ENCODE measurements at places on chromosomes 4 and X.

- DNase-seq = no peak
These were observed 241.5 kb downstream of the SHOX start for GRCh38 chrX:872090-872489.

GRCh38 chr4:5750946-5751665 lies 40.1 kb downstream of the EVC start:
- no peak for DNase-seq

DNA sequence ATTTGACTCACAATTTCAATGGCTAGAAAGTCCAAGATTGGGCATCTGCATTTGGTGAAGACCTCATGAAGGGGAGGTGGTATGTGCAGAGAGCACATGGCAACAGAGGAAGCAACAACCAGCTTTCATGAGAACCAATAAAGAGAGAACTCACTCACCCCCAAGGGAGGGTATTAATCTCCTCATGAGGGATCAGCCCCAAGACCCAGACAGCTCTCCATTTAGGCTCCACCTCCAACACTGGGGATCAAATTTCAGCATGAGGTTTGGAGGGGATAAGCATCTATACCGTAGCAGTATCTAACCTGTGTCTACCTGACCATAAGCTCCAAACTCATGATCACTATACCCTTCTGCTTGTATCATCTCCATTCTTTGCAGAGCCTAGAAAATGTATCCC lies 9.3 kb upstream of the TBC1D19 start:
- DNase-seq = no peak

- DNase-seq = no peak
These were observed 13.5 kb downstream of the AFF1 start for GRCh38 chr4:86948276-86948675.

DNA sequence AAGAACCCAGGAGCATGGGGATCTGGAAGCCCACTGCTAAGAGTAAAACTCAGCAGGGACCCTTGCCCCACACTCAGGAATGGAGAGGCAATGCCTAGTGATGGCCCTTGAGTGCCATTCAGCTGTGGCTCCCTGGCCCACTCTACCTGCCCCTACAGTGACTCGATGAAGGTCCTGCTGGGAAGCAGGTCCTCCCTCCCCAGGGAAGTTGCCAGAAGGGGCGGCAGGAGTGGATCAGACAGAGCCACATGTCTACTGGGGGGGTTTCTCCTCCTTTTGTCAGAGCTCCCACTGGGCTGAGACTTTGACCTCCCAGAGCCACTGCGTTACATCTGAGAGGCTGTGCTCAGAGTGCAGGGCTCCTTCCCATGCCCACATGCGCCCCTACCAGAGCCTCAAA lies 1.2 kb downstream of the SLC10A3 start:
- DNase-seq = no peak

- DNase-seq = no peak
These were observed 55.2 kb downstream of the MAGEC2 start for GRCh38 chrX:142149919-142150318.

- no peak for DNase-seq
These were observed 59.3 kb upstream of the SOD3 start for GRCh38 chr4:24736066-24736465.

GRCh38 chr4:148514581-148514980 lies 72.4 kb upstream of the NR3C2 start:
- no peak for DNase-seq

GRCh38 chr4:107153228-107153627 lies 117.1 kb upstream of the DKK2 start:
- DNase-seq = no peak

GRCh38 chr4:113080050-113080449 lies 30.6 kb downstream of the ANK2 start:
- no peak for DNase-seq

DNA sequence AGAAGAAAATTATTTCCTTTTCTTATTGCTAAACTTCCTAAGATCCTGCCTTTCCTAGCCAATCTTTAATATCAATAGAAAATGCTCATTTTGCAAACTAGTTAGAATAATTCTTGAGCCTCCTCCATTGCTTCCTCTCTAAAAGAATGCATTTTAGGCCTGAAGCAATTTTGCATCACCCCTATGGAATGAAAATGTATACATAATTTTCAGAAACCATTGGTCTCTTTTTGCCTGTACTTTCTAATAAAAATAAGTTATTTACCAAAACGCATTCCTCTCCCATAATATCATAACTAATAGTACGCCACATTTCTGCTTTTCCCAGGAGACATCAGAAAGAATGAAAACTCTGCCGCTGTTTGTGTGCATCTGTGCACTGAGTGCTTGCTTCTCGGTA lies 1.7 kb downstream of the MUC7 start:
- DNase-seq = no peak

DNA sequence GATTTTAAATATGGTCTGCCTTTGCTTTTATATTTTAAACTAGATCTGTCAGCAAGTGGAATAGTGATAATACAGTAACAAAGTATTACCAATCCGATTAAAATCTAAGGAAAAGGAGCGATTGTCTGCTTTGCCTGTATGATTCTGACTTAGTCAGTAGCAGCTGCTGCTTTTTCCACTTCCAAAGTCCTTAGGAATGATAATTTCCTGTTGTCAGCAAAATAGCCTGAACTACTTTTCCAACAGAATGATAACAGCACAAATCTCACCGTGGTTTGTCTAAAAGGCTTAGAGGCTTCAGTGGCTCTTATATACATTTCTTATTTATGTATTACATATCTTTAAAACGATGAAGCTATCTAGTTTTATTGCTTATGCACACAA lies 290.0 kb downstream of the ANK2 start:
- DNase-seq = no peak

GRCh38 chr4:102606261-102606660 lies 105.1 kb downstream of the NFKB1 start:
- no peak for DNase-seq

DNA sequence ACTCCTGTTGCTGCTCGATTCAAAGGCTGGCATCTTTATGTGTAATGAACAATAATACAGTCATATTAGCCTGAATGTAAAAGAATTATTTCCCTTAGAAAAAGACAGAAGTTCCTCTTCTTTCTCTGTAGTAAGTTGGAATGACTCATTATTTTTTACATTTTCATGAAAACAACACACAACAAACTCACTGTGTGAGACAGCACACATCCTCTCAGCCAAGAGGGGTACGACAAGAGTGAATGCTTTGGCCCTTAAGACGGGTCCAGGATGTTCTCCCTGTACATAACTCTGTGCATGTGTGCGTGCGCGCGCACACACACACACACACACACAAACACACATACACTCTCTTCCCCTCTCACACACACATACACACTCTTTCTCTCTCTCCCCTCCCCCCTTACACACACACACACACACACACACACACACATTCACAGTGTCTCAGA lies 72.8 kb downstream of the MANBA start:
- no peak for DNase-seq

DNA sequence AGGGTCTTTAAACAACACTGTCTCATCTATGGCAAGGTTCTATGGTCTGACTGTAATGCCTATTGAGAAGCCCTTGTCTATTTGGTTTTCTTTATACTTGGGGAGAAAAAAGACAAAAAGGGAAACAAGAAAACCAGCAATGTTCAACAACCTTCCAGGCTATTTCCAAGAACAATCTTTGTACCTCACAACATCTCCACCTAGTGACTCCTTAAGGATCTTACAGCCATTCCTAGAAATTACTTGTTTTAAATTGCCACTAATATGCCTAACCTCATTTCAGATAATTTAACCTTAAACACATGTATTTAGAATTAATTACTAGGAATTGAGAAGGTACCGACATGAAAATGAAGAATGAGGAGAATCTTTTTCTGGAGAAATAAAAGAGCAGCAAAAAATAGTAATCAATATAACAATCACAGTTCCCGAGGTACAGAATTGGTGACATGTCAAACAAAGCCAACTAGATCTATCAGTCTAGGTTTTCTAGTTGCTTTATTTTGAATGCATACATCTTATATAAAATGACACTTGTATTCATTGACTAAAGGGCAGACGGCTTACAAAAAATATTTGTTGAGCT lies 1.6 kb upstream of the RBM46 start:
- DNase-seq = no peak

- DNase-seq = no peak
These were observed 264.3 kb downstream of the TECRL start for GRCh38 chr4:64144994-64145393.

DNA sequence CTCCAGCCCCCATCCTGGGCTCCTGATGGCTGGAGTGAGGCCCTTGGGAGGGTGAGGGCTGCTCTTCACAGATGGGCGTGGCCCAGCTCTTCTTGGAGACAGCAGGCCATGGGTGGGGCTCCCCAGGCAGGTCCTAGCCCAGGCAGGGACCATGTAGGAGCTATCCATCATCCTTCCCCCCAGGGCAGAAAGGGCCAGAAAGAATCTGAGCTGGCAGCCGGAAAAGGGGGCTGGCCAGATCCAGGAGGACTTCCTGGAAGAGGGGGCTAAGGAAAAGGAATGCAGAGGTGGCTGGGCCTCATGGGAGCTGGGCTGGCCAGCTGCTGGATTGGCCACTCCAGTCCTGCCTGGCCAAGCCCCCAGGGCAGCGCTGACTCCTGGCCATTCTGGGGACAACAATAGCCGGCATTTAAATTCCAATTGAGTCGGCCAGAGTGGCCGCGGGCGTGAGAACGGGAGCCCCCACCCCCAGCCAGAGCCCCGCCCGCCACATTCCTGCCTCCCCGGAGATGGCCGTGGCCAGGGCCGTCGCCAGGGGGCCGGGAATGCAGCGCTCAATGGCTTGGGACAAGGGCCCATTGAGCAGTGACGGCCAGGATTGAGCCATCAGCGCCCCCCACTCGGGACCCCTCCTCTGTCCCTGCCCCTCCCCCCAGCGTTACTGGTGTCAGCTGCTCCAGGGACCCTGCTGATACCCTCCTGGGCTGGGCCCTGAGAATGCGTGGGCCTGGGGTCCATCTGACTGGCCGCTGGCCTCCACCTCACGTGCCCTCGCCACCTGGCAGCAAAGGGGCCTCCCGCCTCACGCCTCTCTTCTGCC lies 15.1 kb upstream of the FGFR3 start:
- no peak for DNase-seq

GRCh38 chrX:117138070-117138469 lies 675.3 kb upstream of the CT83 start:
- DNase-seq = no peak

DNA sequence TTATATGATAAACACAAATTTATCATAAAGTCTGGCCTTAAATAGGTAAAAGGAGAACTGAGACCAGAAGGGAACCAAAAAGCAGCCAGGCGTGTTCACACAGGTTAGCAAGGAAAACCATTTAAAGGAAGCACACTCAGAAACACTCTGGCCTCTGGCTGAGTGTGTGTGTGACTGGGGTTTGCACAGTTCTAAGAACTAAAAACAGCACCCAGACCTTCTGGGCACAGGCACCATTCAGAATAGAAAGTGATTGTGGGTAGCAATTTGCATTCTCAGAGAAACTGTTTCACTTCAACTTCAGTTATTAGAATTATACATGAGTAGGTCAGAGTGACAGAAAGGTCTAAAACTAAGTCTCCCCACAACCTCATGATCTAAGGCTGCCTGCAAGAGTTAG lies 10.0 kb downstream of the GPR82 start:
- no peak for DNase-seq

GRCh38 chr4:26171941-26172340 lies 148.9 kb upstream of the RBPJ start:
- DNase-seq = no peak

- no peak for DNase-seq
These were observed 35.7 kb downstream of the FRAS1 start for GRCh38 chr4:78092850-78093249.

DNA sequence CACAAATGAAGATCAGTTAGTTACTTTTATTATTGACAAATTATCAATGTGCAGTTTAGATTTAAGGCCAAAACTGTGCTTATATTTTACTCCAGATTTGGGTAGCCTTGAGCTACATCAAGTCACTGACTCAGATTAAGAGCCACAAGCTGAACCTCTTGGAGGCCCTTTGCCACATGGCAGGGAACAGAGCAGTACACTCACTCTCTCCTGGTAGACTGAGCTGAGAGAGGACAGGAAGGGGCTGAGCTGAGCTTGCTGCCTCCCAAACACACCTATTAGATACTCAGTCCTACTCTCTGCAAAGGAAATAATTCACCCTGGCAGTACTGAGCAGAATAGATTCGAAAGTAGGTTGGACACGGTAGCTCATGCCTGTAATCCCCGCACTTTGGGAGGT lies 7.8 kb downstream of the STAP1 start:
- no peak for DNase-seq

- DNase-seq = no peak
These were observed 10.2 kb downstream of the ARX start for GRCh38 chrX:25005382-25006185.

DNA sequence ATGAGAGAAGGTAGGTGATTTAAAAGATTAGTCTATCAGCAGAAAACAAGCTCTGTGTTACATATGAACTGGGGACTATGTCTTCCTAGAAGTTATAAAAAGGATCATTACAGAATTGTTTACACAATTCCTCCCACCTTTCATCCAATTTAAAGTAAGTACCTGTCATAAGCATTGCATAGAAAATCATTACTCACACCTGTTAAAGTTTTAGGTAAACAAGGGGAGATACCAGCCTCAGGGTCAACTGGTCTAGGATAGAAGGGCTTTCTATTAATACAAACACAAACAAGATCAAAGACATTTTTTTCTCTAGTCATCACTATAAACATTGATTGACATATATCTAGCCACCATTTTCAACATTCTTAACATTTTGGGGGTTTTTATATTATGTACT lies 333.9 kb downstream of the ARHGAP24 start:
- no peak for DNase-seq

DNA sequence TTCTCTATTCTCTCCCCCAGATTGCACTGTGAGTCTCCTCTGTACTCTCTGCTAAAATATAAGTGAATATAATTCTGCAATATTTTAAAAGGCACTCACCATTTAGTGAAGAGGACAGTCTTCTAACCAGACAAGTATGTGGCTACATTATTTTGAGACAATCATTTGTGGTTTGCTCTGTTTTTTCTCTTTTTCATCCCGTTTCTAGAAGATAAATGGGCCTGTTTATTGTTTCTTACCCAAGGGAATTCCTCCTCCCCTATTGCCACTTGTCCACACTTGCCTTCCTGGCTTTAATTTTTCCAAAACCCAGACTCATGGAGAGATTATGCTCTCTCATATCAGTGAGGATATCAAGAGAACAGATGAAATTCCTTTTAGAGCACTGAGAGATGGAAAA lies 18.6 kb upstream of the IL13RA2 start:
- no peak for DNase-seq

- no peak for DNase-seq
These were observed at the start of gene SMR3A for GRCh38 chr4:70360460-70360859. Gene SMR3A (plus strand): TSS chr4:70360760. CDS start chr4:70362116, 1,356 bp downstream.

DNA sequence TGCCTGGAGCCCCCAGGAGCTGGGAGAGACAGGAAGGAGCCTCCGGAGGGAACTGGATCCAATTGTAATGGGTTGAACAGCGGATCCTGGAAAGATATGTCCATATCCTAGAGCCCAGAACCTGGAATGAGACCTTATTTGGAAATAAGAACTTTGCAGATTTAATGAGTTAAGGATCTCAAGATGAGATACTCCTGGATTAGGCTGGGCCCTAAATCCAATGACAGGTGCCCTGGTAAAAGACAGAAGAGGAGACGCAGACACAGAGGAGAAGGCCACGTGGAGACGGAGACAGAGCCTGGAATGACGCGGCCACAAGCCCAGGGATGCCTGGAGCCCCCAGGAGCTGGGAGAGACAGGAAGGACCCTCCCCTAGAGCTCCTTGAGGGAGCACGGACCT lies 34.1 kb downstream of the P2RY8 start:
- DNase-seq = no peak

Measured in activated CD4-positive, CD25-positive, alpha-beta regulatory T cell (primary cell).